ENCODE measurements at places on chromosomes 7 and 10.
A peak's percentile ranks its signal among the peaks of the same experiment; 100 is the strongest.

DNA sequence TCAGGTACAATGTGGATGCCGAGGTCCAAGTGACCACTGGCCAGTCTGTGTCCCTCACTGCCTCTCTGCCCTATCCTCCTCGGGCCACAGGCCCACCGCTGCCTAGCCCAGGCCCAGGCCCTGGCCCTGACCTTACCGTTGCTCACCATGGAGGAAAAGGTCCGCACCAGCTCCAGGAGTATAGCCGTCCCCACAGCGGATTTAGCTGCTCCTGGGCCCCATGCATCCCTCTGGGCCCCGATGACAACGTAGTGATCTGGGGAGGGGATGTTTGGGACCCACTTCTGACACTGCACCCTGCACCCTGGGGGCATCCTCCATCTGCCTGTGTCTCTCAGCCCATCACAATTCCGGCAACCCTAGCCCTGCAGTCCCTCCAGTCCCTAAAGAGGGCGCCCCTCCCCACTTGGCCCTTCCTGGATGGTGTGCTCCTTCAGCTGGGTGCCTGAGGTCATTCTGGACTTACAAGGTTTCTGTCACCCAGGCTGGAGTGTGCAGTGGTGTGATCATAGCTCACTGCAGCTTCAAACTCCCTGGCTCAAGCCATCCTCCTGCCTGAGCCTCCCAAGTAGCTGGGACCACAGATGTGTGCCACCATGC is 12.1 kb downstream of the TFR2 start:
- DNase-seq: no peak

DNA sequence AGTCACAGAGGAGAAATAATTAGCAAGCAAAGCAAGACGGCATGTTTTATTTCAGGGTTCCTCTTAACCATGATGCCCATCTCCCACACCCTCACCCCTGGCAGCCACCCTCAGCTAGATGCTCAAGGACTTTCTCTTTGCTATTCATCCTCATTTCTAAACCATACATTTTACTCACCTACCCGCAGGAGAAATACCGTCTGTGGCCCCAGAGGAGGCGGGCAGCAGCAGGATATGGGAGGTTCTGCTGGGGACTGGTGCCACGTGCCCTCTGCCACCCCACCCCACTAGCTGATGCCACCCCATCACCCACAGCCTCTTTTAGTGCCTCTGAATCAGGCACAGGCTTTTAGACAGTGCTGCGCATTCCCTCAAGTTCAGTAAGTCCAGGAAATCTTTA is 168.7 kb upstream of the ITGB1 start:
- DNase-seq: no peak

DNA sequence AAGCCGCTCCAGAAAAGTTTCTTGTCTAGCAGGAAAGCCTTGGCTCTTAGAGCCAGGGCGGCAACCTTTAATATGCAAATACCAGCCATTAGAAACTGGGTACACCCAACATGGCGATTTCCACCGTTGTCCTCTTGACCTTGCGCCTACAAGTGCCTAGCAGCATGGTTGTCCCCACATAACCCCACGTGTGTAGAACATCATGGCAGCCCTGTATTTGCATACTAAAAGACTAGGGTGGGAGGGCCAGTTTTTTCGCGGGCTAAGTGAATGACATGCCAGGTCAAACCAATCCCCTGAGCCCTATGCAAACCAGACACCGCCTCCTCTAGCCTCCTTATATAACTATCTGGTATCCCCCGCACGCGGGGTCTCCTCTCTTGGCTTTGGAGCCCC is 58.4 kb upstream of the FZD8 start:
- no peak for DNase-seq

DNA sequence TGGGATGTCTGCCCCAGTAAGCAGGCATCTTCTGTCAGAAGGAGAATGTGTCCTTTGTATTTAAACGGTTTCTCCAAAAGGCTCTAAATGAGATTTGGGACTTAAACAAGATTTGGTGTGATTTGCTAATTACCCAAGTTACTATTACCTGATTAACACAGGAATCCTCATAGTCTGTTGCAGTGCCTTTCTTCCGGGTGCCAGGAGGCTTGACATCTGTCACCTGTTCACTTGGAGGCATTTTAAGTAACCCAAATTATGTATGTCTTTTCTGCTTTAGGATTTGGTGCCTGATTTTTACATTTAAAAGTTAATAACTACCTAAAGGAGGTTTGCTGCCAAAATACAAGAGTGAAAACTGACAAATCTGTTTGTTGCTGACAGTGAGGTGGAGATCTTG is 587.9 kb upstream of the GALNT17 start:
- DNase-seq: no peak

- no peak for DNase-seq
Observed at GRCh38 chr10:46248651-46249146, 38.1 kb upstream of the ANTXRL start.

DNA sequence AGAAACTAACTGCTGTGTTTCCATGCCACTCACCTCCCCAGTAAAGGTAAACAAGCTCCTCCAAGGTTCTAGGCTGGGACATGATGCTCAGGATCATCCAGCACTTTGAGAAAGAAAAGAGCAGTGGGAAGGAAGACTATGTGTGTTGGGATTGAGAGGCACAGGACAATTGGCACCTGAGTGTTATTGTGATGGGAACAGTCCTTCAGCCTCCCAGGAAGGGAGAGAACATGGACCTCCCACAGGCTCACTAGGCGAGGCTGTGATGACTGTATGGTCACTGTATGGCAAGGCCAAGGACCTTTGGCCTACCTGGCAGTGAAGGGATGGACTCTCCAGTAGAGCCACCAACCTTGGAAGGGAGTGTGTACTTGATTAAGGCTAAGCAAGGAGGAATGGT is 123.2 kb upstream of the UNC5B start:
- DNase-seq: no peak

DNA sequence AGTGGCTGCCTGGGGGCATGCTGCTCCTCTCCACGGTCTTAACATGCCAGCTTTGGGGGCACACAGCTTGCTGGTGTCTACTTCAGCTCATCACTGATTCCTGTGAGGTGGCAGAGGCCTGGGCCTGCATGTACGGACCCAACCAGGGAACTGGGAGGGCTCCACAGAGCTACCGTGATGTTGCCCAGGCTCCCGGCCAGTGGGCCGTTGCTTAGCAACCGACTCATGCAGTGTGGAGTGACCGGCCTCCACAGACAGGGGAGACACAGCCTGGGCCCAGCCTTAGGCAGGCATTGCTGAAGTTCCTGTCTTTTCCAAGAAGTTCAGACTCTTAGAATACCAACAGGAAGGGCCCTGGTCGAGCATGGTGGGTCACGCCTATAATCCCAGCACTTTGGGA is 25.8 kb upstream of the SH2B2 start:
- DNase-seq: peak; percentile 14

- DNase-seq: no peak
Observed at GRCh38 chr7:12728192-12728538, 40.7 kb downstream of the ARL4A start.

GRCh38 chr10:58593008-58593407 is 80.3 kb downstream of the BICC1 start:
- no peak for DNase-seq

DNA sequence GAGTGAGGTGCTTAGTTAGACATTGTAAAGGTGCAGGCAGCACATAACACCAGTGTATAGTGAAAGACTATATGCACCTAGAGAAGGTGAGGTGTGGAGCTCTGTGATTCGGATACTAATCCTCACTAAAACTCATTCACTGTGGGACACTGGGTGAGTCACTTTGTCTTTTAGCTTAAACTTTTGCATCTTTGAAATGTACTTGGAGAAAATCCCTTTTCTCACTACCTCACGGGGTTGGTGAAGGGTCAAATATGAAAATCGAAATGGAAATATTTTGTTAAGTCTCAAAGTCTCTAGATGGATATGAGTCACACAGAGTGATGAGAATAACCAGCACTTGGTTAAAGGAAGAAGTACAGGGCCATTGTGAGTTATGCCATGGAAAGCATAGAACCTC is 38.0 kb downstream of the MDFIC start:
- no peak for DNase-seq

DNA sequence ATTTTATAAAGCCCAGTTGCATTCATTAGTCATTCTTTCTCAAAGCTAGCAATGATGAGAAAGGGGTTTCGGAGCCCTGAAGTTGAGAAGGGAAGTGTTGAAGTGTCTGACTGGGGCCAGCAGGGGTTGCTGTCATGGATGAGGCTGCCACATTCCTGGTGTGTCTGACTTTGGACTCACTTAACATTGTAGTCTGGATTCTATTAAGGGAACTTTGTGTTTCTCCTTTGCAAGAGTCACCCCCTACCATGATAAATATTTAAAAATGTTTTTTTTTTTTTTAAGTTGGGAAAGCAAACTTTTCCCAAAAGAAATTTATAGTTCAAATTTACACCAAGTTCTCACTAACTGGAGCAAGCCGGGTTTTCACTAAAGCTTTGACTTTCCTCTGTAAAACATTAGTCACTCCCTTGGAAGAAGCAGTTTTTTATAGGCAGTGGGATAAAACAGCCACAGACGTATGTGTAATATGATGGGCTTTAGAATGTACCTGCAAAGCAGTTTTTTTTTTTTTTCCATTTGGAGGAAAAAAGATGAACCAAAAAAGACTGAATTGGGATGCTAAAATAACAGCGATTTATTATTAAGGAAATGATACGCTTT is 243.6 kb downstream of the TWIST1 start:
- peak; percentile 64 for DNase-seq

DNA sequence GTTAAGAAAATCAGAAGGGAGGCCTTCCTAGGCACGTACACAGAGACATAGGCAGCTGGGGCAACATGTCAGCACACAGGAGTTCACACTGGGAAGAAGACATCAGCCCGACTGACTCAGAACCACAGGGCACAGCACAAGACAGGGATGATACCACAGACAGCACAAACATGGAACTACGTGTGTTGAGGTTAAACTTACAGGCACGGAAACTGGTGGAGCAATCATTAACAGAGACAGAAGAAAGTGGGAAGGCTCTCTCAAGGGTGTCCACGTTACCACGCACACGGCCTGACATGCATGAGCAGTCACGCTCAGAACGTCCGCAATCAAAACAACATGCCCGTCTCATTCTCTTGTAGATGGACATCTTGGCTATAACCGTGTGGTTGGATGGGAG is 636.4 kb downstream of the KCNMA1 start:
- DNase-seq: no peak

DNA sequence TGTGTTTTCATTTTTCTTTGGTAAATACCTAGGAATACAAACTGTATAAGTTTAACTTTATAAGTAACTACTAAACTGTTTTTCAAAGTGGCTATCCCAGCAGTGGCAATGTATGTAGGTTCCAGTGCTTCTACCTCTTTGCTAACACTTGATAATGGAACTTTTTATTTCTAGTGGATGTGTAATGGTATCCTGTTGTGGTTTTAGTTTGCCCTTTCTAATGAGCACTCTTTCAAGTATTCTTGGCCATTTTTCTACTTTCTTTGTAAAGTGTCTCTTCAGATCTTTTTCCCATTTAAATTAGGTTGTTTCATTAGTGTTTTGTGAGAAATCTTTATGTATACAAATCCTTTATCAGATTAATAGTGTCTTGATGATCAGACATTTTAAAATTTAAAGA is 4.6 kb downstream of the KIF20B start:
- DNase-seq: peak; percentile 17

GRCh38 chr7:111012799-111013675 is 77.9 kb upstream of the LRRN3 start:
- DNase-seq: no peak

GRCh38 chr7:44201813-44202212 is 1.0 kb downstream of the YKT6 start:
- no peak for DNase-seq

DNA sequence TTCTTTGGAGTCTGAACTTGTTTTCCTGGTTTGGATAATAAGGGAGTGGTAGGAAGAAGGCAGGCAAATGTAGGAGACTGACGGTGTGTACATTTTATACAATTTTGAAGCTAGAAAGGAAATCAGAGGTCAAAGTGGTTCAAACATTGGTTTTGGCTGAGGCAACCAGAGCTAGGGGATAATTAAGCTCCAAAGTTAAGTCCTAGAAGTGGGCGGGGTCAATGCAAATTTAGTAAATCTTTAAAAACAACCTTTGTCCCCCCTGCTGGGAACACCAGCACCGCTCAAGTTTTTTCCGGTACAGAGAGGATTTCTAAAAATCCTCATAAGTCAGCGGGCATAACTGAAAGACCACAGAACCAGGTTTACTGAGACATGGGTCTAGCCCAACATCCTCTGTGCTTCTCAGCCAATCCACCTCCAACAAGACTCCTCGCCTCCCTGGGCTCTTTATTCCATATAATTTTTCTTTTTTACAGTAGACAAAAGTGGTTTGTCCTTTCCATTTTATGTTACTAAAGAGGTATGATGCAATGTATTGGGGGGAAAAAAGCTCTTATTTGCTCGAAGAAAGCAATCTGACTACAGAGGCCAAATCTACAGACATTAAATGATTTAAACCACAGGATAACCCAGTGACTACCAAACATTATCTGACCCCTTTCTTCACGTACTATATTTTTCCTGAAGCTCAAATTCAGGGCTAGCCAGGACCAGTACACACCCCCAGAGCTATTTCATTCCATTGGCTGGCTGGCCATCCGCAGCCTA is 1.6 kb downstream of the GLUD1 start:
- peak; percentile 31 for DNase-seq

DNA sequence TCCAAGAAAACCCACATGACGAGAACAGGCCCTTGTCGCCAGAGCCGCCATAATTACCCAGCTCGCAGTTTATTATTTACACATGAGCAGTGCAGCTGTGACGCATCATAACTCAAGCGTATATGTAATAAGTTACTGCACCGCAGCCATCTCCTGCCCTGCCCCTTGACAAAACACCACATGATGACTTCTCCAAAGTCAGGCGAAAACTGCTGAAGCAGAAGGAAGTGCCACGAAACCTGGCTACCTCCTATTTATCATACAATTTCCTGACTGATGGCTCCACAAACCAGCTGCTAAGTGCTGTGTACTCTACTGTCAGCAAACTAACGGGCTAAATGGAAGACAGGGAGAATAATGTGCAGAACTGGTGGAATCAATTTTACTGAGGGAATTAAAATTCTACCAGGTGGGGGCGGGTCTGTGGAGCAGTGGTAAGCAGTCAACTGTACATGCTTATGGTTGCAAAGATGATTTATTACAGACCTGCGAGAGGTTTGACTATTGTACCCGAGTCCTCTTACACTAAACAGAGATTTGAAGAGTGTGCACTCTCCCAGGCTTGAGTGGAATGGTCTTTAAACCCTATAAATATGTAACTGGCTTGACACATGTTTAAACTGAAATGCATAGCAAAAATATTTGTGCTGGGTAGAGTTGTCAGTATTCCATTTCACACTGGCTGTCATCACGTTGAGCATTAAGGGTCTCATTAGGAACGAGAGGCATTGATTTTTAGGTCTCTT is 156.0 kb downstream of the GLI3 start:
- peak; percentile 48 for DNase-seq

DNA sequence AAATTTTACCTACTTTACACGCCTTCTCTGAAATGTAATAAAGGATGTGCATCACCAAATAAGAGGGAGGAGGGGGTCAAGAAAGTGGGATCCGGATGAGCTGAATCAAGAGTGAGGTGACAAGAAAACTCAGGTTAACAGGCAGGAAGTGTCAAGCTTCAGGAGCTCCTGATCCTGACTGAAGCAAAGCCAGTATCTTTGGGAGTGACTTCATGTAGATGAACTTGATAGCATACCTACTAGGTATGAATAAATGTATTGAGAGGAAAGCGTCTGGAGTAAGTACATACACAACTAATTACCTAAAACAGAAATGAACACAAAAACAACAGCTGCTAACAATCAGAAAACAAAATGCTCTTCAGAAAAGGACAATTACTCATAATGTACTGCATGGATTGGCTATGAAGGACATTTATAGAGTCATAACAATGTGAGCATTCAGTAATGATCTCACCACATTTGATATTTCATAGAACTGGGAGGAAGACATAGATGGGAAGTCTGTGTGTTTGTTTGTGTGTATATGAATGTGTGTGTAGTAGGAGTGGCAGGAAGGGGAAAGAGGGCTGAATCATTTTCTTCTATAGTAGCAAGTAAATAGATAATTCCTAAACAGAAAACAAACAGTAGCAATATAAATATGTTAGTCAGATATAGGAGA is 29.4 kb downstream of the PRKG1 start:
- peak; percentile 3 for DNase-seq
